NCI-H1436 (cell line): ENCODE measurements at places on chromosomes 2 and 18.

- DNase-seq = no peak
These were observed 206.1 kb upstream of the HDAC4 start for GRCh38 chr2:239606741-239607516.

DNA sequence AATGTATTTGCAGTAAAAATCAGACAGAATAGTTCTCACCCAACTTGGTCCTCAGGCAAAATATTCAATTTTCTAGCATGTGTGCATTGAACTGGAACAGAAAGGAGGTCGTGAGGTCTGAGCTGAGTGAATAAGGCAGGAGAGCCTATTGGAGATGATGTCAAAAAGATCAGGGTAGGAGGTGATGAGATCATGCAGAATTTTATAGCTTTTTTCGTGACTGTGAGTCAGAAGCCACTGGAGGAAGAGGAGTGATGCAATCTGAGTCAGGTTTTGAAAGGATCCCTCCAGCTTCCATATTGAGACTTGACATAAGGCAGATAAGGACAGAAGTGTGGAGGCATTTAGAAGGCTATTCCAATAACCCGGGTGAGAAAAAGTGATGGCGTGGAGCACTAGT lies 299.5 kb upstream of the SOX11 start:
- no peak for DNase-seq

GRCh38 chr2:200136655-200137054 lies 169.8 kb upstream of the SPATS2L start:
- no peak for DNase-seq

DNA sequence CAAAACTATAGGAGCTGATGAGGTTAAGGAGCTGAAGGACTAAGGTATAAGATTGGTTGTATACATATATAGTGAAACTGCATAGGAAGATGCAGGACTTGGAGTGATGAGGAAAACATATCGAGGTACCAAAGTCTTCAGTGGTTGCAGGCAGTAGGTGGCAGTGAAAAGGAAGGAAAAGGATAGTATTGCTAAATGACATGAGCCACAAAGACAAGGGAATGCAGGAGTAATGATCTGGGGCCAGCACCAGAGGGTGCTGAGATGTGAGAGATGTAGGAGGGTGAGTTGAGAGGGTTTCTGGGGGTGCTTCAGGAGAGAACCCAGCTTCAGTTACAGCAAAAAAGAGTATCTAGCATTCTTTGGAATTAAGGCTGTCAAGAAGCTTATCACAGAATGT lies 172.2 kb upstream of the MYO3B start:
- no peak for DNase-seq

- DNase-seq = no peak
These were observed 748.2 kb upstream of the ID2 start for GRCh38 chr2:7933672-7934071.

DNA sequence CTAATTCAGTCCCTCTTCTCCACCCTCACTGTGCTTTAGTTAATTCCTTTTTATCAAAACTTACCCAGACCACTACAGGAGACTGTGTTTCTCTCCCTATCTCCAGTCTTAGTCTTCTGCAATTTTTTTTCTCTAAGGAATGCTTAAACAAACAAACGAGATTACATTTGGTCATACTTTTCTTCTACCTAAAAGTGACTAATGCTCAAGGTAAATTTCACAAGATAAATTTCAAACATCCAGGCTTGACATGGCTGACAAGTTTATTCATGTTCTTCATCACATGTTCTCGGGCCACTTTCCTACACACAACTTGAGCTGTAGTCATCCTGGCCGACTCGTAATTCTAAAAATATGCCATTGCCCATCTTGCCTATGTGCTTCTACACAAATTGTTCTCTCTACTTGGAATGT lies 23.2 kb upstream of the ACSL3 start:
- no peak for DNase-seq

DNA sequence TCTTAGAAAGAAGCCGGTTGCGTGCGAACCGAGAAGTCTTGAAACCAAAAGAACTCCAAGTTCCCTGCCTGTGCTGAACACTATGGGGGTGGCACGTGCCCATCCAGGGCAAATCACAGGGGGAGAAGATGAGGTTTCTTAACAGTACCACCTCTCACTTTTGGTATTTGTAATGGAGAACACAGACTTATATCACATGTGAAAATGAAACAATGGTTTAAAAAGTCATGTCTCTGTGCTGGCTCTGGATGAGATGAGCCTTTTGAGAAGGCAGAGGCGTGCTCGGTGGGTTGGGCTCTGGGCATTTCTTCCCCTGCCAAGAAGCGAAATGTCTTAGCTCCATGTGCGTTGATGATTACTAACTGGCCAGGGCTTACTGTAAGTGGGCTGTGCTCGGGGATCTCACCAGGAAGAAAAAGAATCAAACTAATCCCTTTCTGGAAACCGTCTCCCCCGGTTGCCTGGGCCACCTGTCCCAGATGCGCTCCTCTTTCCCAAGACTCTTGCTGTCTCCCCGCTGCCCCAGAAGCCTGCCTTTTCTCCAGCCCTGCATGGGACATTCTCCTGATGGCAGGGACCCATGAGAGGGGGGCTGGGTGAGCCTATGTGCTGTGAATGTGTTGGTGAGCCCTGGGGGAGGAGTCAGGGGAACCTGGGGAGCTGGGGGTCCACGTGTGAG lies 252.9 kb downstream of the PRKCE start:
- no peak for DNase-seq

- DNase-seq = no peak
These were observed 42.6 kb downstream of the HDAC4 start for GRCh38 chr2:239358062-239358754.

GRCh38 chr2:31258351-31258750 lies 24.4 kb downstream of the EHD3 start:
- DNase-seq = no peak

- DNase-seq = no peak
These were observed 2.2 kb downstream of the HOXD12 start for GRCh38 chr2:176101842-176102241.

GRCh38 chr2:135636982-135637381 lies 104.7 kb upstream of the UBXN4 start:
- DNase-seq = no peak

GRCh38 chr2:8498994-8499393 lies 182.9 kb upstream of the ID2 start:
- DNase-seq = no peak

DNA sequence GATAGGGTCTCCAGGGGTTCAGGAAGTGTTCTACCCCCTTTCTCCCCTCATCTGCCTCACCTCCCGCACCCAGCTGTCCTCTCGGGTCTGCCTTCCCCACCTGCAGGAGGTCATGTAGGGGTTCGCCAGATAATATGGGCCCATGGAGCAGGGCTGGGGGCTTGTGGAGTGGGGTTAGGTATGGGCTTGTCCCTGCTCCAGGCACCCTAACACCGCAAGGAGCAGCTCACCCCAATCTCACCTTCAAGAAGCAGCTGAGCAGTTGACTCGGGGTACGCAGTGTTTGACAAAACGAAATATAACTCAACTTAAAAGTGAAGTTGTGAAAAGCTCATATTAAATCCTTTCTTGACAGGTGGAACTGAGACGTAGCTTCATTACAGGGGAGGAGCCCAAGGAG lies 99.6 kb downstream of the CTIF start:
- no peak for DNase-seq

- DNase-seq = no peak
These were observed 131.3 kb downstream of the COL6A3 start for GRCh38 chr2:237282568-237283128.

GRCh38 chr2:10039658-10040410 lies 3.5 kb upstream of the KLF11 start:
- no peak for DNase-seq

DNA sequence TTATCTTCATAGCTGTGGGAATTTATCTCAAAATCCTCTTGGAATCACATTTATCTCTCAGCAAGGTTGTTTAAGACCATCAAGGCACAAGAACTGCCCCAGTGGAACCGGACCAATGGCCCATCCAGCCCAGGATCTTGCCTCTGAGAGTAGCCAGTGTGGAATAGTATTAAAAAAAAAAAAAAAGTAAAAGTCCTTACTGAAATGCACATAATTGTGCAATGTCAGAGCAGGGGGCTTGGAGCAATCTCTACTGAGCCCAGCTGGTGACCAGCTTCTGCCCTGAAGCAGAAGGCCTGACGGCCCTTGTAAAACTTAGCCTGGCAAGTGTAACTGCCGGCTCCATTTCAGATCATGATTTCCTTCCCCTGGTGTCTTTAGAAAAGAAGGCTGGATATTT lies 355.6 kb upstream of the PIK3C3 start:
- no peak for DNase-seq

DNA sequence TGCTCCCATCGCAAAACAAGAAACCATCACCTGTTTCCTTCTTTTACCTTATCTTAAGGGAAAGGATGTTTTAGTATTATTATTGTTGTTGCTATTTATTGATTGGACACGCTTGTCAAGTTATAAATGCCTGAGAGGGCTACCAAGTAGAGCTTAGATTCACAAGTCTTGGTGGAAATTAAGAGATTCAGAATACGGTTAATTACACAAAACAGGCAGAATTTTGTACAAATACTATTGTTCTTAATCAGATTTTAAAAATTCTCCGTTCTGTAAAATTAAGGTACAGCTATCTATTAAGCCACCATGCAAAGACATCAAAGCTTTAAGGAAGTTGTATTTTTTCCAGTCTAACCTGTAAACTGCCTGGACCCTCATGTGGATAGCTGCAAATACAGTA lies 1.1 kb upstream of the ZNF521 start:
- no peak for DNase-seq

- DNase-seq = no peak
These were observed 156.7 kb downstream of the RNF152 start for GRCh38 chr18:61736133-61736532.

GRCh38 chr2:19140463-19141208 lies 217.8 kb downstream of the OSR1 start:
- DNase-seq = no peak

DNA sequence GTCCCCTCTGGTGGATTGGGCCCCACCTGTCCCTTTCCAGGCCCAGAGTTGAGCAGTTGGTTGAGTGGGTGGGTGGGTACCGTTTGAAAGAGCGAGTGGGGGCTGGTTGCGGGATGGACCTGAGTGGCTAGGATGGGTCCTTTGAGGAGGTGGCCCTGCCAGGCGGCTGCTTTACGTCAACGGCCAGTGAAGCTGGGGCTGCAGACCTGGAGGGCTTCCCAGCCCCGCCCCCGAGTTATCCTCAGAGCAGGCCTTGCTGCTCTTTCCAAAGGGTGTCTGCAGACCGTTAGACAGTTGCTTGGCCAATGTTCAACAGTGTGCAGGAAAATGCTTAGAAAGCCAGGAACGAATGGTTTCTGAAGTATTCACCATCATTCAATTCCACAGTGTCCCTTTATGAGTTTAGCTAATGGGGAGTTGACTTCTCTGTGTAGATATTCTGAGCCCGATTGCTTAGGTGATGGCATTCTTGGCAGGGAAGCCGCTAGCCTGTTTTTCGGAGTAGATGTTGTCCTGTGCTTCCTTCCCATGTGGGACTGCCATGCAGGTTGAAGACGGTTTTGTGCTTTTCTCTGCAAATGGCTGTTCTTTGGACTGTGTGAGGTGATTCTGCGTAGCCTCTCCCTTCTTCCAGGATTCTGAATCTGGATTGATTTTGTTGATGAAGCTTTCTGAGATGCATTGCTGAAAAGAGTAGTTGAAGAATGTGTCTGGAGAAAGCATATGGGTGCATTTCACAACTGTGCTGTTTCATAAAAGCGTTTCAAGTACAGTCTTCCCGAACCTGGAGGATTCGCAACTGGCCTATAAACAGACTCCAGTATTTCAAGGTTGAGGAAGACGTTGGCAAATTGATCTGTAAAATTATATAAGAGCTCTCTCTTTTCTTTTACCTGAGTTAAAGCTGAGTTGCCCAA lies 45.8 kb downstream of the LDLRAD4 start:
- DNase-seq = no peak

DNA sequence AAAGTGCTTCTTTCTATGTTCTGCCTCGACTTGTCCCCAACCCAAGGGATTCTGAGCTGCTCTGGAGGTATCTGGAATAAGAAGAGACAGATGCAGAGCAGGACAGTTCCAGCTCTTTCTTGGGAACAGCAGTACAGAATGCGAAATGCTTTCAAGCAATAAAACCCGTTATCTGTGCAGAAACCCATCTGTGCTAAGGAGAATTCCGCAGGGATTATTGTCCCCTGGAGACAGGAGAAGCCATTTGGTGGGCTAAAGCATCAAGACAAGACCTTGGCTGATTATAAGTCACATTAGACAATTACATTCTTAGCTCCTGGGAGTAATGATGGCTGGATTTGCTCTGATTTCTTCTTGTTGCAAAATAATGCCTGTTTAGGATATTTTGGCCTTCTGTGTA lies 185.4 kb upstream of the GLI2 start:
- DNase-seq = no peak

GRCh38 chr2:217851191-217852020 lies 151.4 kb downstream of the TNS1 start:
- DNase-seq = no peak

DNA sequence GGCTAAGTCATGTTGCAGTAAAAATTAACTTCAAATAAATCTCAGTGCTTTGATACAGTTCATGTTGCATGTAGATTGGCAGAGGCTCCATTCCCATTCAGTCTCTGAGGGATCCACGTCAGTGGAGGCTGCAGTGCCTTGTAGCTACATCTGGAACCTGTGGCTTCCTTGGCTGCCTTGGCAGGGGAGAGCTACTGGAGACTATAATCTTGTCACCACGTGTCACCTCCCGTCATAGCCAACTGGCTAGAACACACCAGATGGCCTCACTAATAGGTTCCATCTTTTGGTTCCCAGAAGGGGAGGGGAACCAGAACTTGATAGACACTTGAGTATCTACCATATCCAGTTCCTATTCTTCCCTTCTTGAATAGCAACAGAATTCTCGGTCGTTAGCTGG lies 28.4 kb downstream of the E2F6 start:
- DNase-seq = no peak

DNA sequence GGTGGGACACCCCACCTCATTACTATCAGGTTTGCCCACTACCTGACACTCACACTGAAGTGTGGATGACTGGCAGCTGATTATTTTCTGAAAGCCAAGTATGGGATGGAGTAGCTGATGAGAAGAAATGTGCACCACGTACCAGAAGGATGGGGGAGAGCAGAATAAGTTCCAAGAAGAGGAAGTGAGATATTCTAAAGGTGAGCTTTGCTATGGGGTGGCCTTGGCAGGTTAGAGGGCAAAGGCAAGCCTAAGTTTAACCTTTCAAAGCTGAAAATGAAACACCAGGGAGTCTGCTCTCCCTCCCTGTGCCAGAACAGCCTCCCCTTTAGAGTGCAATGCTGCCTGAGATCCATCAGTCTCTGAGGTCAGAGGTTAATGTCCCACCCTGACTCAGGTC lies 196.1 kb upstream of the OSR1 start:
- DNase-seq = no peak

GRCh38 chr2:169620509-169620908 lies 36.4 kb downstream of the PPIG start:
- DNase-seq = no peak

GRCh38 chr2:42558827-42559226 lies 9.6 kb upstream of the MTA3 start:
- no peak for DNase-seq
